ENCODE measurements at places on chromosomes 3 and 15. TPM values are rescaled to one million over a fixed set of nuclear protein-coding genes. Genes with fewer than 3 reads are reported as not detected.

Gene EEFSEC
- 15.6 TPM for total RNA-seq

Gene RTP1
- not detected for total RNA-seq

Gene RYR3
- not detected for total RNA-seq

Gene DAZL
- total RNA-seq: not detected

Gene FES
- 8.2 TPM for total RNA-seq

Gene BMF
- 25.0 TPM for total RNA-seq
